ENCODE measurements at places on chromosomes 11 and 22. TPM values are rescaled to one million over a fixed set of nuclear protein-coding genes. Genes with fewer than 3 reads are reported as not detected.
A peak's percentile ranks its signal among the peaks of the same experiment; 100 is the strongest.

GRCh38 chr22:41565403-41566054 is 4.7 kb downstream of the CSDC2 start:
- no peak for DNase-seq
- peak overlapping the region; percentile 15 for H3K27ac ChIP-seq
- H3K36me3 ChIP-seq: no peaks in the 10 kb centered on the region

GRCh38 chr11:119051440-119052162 is 5.4 kb downstream of the HYOU1 start:
- peaks cover 21% of the 10 kb centered on the region for H3K4me1 ChIP-seq
- no peak overlapping the region for H3K27ac ChIP-seq
- no peaks in the 10 kb centered on the region for H3K27me3 ChIP-seq

- H3K27me3 ChIP-seq: no peaks in the 10 kb centered on the region
These were observed 158.9 kb upstream of the MTNR1B start for GRCh38 chr11:92810423-92811064.

DNA sequence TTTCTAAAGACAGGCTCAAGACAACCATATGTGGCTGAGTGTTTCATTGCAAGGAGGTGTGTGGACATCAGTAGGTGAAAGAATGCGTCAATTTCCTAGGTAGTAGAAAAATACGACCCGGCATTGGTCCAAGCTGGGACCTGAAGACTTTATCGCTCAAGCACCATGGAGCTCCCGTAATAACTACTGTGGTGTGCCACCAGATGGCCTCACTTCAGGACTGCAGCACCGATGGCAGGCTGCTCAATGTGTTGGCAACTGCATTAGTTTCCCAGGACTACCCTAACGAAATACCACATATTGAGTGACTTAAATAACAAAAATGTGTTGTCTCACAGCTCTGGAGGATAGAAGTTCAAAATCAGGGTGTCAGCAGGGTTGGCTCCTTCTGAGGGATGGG is 72.4 kb upstream of the FAT3 start:
- no peaks in the 10 kb centered on the region for H3K27me3 ChIP-seq
- H3K36me3 ChIP-seq: no peaks in the 10 kb centered on the region
- no peak overlapping the region for H3K4me3 ChIP-seq
- no peaks in the 10 kb centered on the region for H3K4me1 ChIP-seq
- DNase-seq: no peak
- no peak overlapping the region for H3K27ac ChIP-seq

GRCh38 chr11:6876325-6876724 is at the start of gene OR10A4:
OR10A4 (plus strand) TSS chr11:6876625; CDS start chr11:6876648, 23 bp downstream.
- no peak within 1 kb of the TSS for H3K27ac ChIP-seq
- DNase-seq: no peak
- no peak within 1 kb of the TSS for H3K4me3 ChIP-seq
- H3K27me3 ChIP-seq: peaks cover 4% of the 10 kb centered on the region

- no peaks in the 10 kb centered on the region for H3K4me1 ChIP-seq
- no peak for DNase-seq
- no peak overlapping the region for H3K27ac ChIP-seq
- H3K27me3 ChIP-seq: peaks cover 2% of the 10 kb centered on the region
- no peaks in the 10 kb centered on the region for H3K36me3 ChIP-seq
- H3K4me3 ChIP-seq: no peak overlapping the region
These were observed 18.1 kb upstream of the SCN3B start for GRCh38 chr11:123672568-123672967.

- H3K27ac ChIP-seq: no peak overlapping the region
- no peaks in the 10 kb centered on the region for H3K36me3 ChIP-seq
- H3K4me3 ChIP-seq: no peak overlapping the region
- no peaks in the 10 kb centered on the region for H3K4me1 ChIP-seq
These were observed 1519.7 kb downstream of the BRD1 start for GRCh38 chr22:48307931-48308330.

DNA sequence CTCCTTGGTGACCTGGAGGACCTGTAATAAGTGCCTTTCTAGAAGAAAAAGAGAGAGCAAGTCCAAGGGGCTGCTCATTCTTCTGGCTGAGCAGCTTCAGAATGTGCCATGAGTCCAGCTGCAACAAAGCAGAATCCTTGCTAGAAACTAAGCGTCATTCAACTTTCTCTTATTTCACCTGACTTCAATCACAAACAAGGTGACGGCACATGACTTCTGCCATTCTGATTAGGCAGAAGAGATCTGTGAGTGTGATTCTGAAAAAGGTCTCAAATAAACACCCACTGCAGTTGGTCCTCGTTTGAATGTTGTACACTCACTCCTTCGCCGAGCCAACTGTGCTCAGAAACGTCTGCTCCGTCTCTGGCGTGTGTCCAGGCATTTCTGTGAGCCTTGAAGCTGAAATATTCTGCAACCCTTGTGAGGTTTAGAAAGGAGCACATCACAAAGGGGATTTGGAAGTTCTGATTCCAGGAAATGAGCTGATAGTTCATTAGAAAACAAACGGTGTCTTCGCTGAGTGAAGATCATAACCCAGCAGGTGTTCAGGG is 623.8 kb upstream of the KIRREL3 start:
- no peaks in the 10 kb centered on the region for H3K27me3 ChIP-seq
- no peak overlapping the region for H3K27ac ChIP-seq
- no peak for DNase-seq
- no peak overlapping the region for H3K4me3 ChIP-seq
- H3K4me1 ChIP-seq: peaks cover 6% of the 10 kb centered on the region
- no peaks in the 10 kb centered on the region for H3K36me3 ChIP-seq

- H3K4me1 ChIP-seq: peaks cover 14% of the 10 kb centered on the region
- no peak overlapping the region for H3K4me3 ChIP-seq
- no peak for DNase-seq
- peaks cover 81% of the 10 kb centered on the region for H3K36me3 ChIP-seq
- H3K27me3 ChIP-seq: no peaks in the 10 kb centered on the region
- no peak overlapping the region for H3K27ac ChIP-seq
These were observed 23.5 kb downstream of the RRM1 start for GRCh38 chr11:4118107-4118506.

DNA sequence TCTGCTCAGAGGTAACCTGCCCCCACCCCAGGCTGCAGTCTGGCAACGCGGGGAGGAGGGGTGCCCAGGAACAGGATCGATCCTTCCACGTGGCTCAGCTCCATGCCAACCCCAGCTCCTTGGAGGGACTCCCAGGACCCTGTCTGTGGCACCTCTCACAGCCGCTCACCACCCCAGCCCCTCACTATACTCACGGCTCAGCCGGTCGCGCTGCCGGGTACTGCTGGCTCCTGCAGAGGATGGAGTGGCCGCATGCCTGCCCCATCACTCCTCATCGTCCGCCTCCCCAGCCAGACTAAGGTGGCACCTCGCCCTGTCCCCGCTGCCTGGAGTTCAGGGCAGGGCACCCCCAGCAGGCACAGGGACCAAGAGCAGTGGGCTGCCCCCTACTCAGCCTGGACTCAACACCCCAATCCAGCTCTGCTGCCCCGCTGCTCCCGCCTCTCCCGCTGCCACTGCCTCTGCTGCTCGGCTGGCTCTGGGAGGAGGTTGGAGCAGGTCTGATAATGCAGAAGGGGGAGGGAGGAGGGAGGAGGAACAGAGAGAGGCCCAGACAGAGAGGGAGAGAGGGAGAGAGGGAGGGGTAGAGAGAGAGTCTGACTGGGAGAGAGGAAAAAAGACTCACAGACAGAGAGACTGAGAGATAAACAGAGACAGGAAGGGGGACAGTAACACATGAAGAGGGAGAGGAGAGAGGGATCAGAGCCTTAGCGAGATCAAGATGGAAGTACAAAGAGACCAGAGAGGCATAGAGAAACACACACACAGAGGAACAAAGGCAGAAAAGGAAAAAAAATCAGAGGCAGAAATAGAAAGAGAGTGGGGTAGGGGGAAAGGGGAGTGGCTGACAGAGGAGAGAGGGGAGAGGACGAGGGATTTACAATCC is at the start of gene PDE2A:
Gene PDE2A (minus strand): TSS at position 480 of the 886 bp plus-strand sequence. CDS start 215 bp downstream, at position 265.
- peaks cover 67% of the 10 kb centered on the region for H3K27me3 ChIP-seq
- no peaks in the 10 kb centered on the region for H3K36me3 ChIP-seq
- no peak for DNase-seq
- peaks cover 7% of the 10 kb centered on the region for H3K4me1 ChIP-seq

DNA sequence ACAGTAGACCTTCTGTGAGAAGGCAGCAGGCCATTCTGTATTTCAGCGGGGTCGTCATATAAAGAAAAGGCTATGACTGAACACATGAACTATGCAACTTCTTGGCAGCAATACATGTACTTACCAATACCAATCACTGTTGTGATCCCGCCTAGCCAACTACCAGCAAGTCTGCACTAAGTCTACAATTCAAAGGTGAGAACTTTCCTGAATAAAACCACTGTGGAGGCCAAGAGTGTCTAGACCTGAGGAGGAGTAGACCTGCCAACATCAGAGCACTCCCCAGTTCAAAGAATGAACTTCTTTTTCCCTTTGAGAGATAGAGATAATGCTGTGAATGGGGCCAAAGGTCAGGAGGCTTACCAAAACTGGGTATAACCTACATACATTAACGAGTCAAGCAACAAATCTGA is 108.2 kb downstream of the SIK3 start:
- H3K27ac ChIP-seq: no peak overlapping the region
- no peak for DNase-seq
- peaks cover 56% of the 10 kb centered on the region for H3K4me1 ChIP-seq
- H3K36me3 ChIP-seq: peaks cover 7% of the 10 kb centered on the region
- no peaks in the 10 kb centered on the region for H3K27me3 ChIP-seq

DNA sequence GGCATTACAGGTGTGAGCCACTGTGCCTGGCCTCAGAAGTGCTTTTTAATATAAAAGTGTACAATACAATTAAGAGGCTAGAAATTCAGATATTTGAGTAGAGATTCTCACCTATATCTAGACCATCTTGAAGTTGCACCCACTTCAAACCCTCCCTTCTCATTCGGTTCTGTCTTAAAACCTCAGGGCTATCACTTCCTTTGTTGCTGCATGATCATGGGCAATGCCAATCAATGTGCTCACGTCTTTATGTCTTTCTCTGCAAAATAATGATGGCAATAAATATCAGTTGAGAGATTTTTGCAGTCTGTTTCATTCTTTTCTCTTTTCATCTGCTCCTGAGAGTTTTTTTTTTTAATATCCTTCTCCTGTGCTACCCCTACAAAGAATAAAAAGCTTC is 9.3 kb upstream of the NUP160 start:
- H3K4me3 ChIP-seq: no peak overlapping the region
- H3K36me3 ChIP-seq: no peaks in the 10 kb centered on the region
- no peak for DNase-seq
- H3K27me3 ChIP-seq: no peaks in the 10 kb centered on the region
- peaks cover 6% of the 10 kb centered on the region for H3K4me1 ChIP-seq

GRCh38 chr22:50544078-50544745 is 1.5 kb upstream of the KLHDC7B start:
- peaks cover 53% of the 10 kb centered on the region for H3K4me1 ChIP-seq
- no peaks in the 10 kb centered on the region for H3K36me3 ChIP-seq
- H3K4me3 ChIP-seq: peak overlapping the region; percentile 21
- peak overlapping the region; percentile 22 for H3K27ac ChIP-seq

GRCh38 chr11:72298931-72299330 is 55.0 kb upstream of the PHOX2A start:
- no peak for DNase-seq
- peaks cover 5% of the 10 kb centered on the region for H3K36me3 ChIP-seq
- no peaks in the 10 kb centered on the region for H3K27me3 ChIP-seq
- no peak overlapping the region for H3K4me3 ChIP-seq

DNA sequence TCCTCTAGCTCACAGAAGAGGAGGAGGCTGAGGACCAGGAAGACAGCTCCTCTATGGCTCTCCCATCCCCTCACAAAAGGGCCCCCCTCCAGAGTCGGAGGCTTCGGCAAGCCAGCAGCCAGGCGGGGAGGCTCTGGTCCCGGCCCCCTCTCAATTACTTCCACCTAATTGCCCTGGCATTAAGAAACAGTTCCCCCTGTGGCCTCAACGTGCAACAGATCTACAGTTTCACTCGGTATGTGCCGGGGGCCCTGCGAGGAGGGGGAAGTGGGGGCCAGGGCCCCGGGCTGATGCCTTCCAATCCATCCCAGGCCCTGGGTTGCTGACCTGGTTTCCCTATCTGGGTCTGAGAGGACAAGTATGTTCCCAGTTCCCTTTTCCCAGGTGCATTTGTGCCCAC is 7.9 kb downstream of the FOXR1 start:
- H3K4me1 ChIP-seq: no peaks in the 10 kb centered on the region
- DNase-seq: no peak
- no peaks in the 10 kb centered on the region for H3K36me3 ChIP-seq

DNA sequence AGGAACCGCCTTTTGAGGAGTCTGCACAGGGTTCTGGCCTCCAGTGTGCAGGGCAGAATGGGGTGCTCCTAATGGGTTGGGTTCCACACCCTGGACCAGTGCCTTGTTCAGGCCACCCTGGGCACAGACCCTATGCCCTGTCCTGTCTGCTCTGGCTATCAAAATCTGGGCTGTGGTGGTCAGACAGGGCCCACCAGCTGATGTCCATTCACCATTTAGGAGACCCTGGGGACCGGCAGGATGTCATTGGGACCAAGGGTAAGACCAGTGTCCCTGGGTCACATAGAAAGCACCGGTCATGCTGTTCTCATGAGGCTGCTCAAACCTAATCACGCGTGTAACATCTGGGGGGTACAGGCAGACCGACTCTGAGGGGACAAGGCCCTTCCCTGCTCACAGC is 37.3 kb downstream of the PARVG start:
- no peak overlapping the region for H3K27ac ChIP-seq
- no peak overlapping the region for H3K4me3 ChIP-seq

- H3K4me1 ChIP-seq: no peaks in the 10 kb centered on the region
- no peak overlapping the region for H3K27ac ChIP-seq
- no peaks in the 10 kb centered on the region for H3K27me3 ChIP-seq
- no peaks in the 10 kb centered on the region for H3K36me3 ChIP-seq
- H3K4me3 ChIP-seq: no peak overlapping the region
These were observed 1460.5 kb downstream of the TBC1D22A start for GRCh38 chr22:48222742-48223487.

DNA sequence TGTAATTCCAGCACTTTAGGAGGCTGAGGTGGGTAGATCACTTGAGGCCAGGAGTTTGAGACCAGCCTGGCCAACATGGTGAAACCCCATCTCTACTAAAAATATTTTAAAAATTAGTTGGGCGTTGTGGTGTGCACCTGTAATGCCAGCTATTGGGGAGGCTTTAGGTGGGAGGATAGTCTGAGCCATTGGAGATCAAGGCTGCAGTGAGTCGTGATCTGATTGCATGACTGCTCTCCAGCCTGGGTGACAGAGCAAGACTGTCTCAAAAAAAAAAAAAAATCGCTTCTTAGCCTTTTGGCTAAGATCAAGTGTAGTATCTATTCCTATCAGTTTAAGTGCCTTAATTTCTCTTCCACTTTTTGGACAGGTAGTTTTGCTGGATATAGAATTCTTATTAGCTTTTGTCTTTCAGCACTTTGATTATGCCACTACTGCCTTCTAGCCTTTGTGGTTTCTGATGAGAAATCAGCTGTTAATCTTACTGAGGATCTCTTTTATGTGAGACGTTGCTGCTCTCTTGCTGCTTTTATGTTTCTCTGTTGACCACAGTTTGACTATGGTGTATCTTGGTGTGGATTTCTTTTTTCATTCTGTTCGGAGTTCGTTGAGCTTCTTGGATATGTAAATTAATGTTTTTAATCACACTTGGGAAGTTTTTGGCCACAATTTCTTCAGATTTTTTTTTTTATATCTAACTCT is 24.7 kb downstream of the CHEK1 start:
- no peak overlapping the region for H3K4me3 ChIP-seq
- DNase-seq: no peak
- peak overlapping the region; percentile 31 for H3K27ac ChIP-seq
- H3K36me3 ChIP-seq: peaks cover 65% of the 10 kb centered on the region
- H3K4me1 ChIP-seq: peaks cover 33% of the 10 kb centered on the region

The ANO9 gene
- total RNA-seq: 36.9 TPM

The EXPH5 gene
- total RNA-seq: 1.2 TPM

The MFRP gene
- not detected for total RNA-seq

The PRDX5 gene
- total RNA-seq: 118 TPM

The ALDH3B1 gene
- not detected for total RNA-seq

The APOC3 gene
- total RNA-seq: not detected

The TEX12 gene
- not detected for total RNA-seq
